ENCODE measurements at places on chromosomes 6 and 20.

DNA sequence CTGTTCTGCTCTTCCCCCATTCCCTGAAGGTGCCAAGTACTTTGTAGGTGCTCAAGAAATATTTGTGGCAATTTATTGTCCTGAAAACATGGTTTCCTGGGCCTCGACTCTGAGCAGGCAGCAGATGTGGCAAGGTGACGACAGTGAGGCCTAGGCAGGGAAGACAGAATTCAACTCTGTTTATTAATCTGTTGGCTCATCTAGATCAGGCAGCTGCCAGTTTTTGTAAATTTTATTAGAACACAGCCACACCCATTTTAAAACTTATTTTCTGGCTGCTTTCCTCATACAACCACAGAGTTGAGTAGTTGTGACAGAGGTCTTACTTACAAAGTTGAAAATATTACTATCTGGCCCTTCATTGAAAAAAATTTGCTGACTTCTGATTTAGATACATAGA is 24.5 kb downstream of the MAPK14 start:
- no peaks in the 10 kb centered on the region for H3K27me3 ChIP-seq
- DNase-seq: no peak
- no peaks in the 10 kb centered on the region for H3K4me1 ChIP-seq
- H3K27ac ChIP-seq: no peak overlapping the region

- H3K27ac ChIP-seq: no peak overlapping the region
- no peak overlapping the region for H3K4me3 ChIP-seq
- H3K4me1 ChIP-seq: no peaks in the 10 kb centered on the region
- no peak for DNase-seq
- peaks cover 39% of the 10 kb centered on the region for H3K27me3 ChIP-seq
- no peaks in the 10 kb centered on the region for H3K36me3 ChIP-seq
Measured at GRCh38 chr6:106973836-106974335, 643 bp downstream of the CD24 start.

GRCh38 chr20:64256282-64256935 is 861 bp downstream of the PCMTD2 start:
- peak overlapping the region; percentile 88 for H3K4me3 ChIP-seq
- DNase-seq: no peak
- peaks cover 5% of the 10 kb centered on the region for H3K27me3 ChIP-seq
- no peaks in the 10 kb centered on the region for H3K36me3 ChIP-seq
- H3K27ac ChIP-seq: no peak overlapping the region

DNA sequence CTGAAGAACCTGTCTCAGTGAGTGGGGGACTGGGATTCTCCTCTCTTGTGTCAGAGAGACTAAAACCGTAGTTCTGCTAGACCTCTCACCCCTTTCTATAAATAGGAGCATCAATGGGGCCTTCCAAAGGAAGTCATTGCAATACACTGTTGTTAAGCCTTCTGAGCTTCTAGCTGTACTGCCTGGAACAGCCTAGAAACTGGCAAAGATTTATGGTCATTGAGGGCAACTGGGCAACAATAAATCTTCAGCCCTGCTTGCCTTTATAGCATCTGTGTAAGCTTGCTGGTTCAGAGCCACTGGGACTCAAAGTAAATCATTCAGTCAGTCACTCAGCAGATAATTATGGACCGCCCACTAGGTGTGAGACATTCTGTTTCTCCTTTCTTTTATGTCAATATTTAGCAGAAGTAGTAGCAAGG is 53.2 kb downstream of the PPP1R14C start:
- H3K36me3 ChIP-seq: no peaks in the 10 kb centered on the region
- no peak for DNase-seq
- H3K4me3 ChIP-seq: no peak overlapping the region
- no peaks in the 10 kb centered on the region for H3K4me1 ChIP-seq
- no peak overlapping the region for H3K27ac ChIP-seq

DNA sequence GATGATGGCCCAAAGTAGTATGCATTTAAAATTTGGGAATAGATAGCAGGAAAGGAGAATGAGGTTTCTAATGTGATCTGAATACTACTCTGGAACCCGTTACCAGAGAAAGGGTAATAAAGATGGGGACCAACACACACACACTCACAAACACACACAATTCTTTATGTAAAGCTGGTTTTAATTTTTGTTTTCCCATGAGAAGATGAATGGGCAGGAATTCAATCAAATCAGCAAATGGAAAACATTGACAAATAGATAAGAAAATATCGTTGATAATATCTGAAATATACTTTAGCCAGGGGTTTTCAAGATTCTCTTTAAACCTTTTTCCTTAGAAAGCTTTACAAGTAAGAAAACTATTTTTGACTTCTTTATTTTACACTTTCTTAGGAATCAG is 303.0 kb downstream of the PRL start:
- no peaks in the 10 kb centered on the region for H3K27me3 ChIP-seq
- no peak overlapping the region for H3K27ac ChIP-seq

- no peak overlapping the region for H3K27ac ChIP-seq
- no peak for DNase-seq
- H3K36me3 ChIP-seq: no peaks in the 10 kb centered on the region
- H3K27me3 ChIP-seq: no peaks in the 10 kb centered on the region
- H3K4me1 ChIP-seq: no peaks in the 10 kb centered on the region
Measured at GRCh38 chr6:7467007-7467897, 74.2 kb upstream of the DSP start.

DNA sequence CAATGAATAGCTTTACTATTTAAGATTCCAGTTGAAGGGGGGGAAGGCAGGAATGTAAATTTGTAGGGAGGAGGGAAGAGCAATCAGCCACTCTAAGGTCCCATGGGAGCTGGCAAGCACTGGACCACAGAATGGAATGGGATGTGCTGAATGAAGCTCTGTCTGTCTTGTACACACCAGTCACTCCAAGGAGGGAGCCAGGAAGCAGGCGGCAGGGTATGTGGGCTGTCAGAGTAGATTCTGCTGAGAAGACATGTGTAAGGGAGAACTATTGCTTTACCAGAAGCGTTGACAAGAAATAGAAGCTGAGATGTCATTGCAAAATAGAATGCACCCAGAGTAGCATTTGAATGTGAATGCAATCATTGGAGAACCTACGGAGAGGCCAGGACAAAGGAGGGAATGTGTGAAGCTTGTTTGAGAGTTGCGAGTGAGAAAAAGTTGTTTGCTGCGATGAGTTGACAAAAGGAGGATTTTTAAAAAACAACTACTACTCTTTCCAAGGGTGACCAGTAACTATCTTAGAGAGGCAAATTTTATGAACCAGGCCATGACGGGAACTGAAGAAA is 25.2 kb upstream of the PDE7B start:
- no peaks in the 10 kb centered on the region for H3K4me1 ChIP-seq
- DNase-seq: no peak
- H3K27me3 ChIP-seq: no peaks in the 10 kb centered on the region
- H3K4me3 ChIP-seq: no peak overlapping the region
- no peaks in the 10 kb centered on the region for H3K36me3 ChIP-seq
- H3K27ac ChIP-seq: no peak overlapping the region

Data from MM.1S (cell line).